ENCODE measurements at places on chromosomes 3 and 15.

DNA sequence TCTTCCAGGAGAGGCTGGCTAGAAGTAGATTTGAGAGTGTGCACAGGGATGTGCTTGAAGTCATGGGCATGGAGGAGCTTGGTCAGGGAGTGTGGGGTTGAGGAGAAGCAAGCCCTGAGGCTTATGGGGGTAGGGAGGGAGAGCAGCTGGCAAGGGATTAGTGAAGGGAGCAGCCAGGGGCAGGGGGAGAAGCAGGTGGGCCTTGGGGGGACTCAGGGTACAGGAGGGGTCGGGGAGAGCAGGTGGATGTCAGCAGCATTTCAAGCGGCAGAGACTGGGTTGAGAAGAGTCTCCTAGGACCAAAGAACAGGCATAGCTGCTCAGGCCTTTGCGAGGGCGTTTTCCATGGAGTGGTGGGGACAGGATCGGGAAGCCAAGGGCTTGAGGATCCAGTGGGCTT, 3.4 kb upstream of the LMAN1L start:
- DNase-seq: no peak

DNA sequence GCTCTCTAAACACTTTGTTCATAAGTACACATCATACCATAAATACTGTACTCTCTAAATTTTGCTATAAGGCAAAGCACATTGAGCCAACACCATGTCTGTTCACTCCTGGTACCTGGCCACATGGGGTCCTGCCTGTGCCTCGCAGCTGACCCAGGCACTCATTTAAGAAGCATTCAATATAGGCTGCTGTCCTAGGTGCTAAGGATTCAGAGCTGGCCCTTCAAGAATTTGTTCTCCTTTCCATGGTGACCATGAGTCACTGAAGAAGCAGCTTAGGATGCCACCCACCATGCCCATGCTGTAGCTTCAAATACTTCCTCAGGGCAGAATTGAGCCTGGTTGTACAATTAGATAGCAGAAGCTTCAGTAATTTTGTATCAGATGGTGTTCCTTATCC, 119.2 kb upstream of the ZBED2 start:
- DNase-seq: no peak

DNA sequence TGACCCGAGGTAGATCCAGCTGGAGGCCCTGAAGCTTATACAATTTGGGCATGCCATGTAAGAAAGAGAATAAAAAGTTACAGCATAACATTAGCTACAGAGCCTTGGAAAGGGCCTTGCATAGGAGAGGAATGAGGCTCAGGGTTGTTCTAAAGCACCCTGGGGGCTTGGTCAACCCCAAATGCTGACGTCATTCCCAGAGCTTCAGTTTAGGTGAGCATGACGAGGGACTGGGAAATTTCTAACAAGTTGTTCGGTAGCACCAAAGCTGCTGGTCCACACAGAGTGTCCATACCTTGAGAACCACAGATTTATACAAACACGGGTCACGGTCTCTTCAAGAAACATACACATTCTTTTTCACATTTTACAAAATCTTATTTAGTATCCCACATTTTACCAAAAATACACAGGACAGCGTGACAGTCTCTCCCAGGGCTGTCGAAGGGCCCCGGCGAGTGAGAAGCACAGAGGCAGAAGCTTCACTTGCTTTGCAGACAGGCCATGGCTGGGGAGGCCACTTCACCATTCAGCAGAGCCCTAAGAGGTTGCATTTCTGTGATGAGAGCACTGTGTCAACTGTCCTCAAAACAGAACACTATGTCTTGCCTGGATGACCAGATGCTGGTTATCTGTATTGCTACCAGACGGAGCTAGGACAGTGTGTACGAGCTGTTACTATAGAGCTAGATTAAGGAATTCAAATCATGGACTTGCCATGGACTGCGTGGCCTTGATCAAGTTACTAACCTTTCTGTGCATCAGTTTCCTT, 68.2 kb upstream of the ARRDC4 start:
- no peak for DNase-seq

DNA sequence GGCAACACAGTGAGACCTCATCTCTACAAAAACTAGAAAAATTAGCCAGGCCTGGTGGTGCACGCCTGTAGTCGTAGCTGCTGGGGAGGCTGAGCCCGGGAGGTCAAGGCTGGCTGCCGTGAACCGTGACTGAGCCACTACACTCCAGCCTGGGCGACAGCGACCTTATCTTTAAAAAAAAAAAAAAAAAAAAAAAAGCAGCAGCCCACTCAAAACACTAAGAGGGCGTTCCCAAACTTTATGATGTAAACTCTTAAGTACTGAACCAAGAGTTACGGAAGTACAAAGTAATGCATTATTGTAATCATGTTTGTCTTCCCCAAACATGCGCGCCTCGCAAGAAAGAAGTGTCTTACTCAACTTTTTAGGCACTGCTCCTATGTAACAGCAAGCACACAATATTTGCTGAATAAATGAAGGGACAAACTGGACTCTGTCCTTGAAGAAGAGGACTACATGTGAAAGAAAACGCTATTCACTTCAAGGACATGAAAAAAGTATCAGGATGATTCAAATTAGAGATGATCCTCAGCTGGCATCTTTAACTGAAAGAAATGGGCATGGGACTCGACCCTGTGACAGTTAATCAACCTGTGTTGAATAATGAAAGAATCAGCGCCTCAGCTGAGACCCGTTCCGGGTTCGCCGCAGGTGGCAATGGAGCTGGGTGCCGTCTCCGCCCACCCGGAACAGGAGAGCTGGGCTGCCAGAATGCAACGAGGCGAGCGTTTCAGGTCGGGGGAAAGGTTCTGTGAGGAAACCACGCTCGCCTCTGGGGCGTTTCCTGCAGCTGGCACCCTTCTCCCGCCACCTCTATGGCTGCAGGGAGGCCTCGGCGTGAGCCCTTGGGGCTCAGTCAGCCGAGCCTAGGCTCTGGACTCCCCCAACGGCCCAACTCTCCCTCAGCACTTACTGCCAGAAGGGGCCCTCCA, 718 bp downstream of the SPG11 start:
- DNase-seq: peak; percentile 80

- DNase-seq: no peak
Observed at GRCh38 chr3:144244662-144245061, 273.0 kb downstream of the DIPK2A start.

GRCh38 chr3:185164428-185165217, 11.8 kb upstream of the C3orf70 start:
- no peak for DNase-seq

- no peak for DNase-seq
Observed at GRCh38 chr15:64535460-64536243, 75.3 kb downstream of the ZNF609 start.

- DNase-seq: no peak
Observed at GRCh38 chr15:34722439-34722836, 32.4 kb downstream of the GJD2 start.

- no peak for DNase-seq
Observed at GRCh38 chr15:91208371-91208770, 108.3 kb downstream of the SV2B start.

GRCh38 chr15:59327942-59328341, 44.7 kb downstream of the MYO1E start:
- no peak for DNase-seq
